ENCODE measurements at places on chromosomes 7 and 10. TPM values are rescaled to one million over a fixed set of nuclear protein-coding genes. Genes with fewer than 3 reads are reported as not detected.

Gene TFPI2
- 14.4 TPM for total RNA-seq

Gene CYP3A4
- not detected for total RNA-seq

Gene DLX5
- not detected for total RNA-seq

Gene ST8SIA6
- 0.26 TPM for total RNA-seq

Measured in fibroblast of lung (primary cell).